Activated CD4-positive, alpha-beta T cell treated with anti-CD3 and anti-CD28 coated beads, Interleukin-2, amount 50 U/mL, for 1 hour (primary cell): ENCODE measurements at places on chromosomes 11 and 22.

DNA sequence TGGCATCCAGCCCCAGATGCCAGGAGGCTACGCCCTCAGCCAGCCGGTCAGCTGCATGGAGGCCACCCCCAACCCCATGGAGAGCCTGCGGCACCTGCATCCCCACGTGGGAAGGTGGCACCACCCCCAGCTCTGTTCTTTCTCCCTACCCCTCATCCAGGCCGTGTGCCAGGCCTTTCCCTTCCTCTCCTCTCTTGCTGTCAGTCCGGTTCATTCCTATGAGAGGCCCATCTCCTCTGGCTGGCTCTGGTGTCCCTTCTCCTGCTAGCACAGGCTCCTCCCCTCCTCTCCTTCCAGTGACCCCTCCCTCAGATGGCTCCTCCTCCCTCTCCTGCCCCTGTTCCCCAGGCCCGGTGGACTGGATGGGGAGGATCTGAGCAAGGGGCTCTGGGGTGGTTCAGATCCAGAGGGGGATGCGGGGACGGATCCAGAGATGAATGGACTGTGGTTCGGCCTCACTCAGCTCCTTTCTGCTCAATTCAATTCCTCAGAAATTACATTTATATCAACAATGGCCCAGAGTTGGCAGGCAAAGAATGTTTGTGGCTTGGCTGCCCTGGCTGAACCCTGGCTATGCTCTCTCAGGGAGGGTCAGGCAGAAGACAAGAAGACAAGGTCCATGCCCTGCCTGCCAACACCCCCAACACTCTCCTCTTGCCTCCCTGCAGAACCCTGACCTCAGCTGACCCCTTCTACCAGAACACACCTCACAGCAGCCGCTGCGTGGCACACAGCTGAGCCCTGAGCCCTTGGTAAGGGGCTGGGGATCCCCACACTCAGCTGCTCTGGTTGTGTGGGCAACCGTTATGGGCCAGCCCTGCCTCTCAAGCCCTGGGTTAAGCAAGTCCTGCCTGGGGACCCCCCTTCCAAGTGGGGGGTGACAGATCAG lies 18.5 kb upstream of the LRRC10B start:
- no peak for DNase-seq

DNA sequence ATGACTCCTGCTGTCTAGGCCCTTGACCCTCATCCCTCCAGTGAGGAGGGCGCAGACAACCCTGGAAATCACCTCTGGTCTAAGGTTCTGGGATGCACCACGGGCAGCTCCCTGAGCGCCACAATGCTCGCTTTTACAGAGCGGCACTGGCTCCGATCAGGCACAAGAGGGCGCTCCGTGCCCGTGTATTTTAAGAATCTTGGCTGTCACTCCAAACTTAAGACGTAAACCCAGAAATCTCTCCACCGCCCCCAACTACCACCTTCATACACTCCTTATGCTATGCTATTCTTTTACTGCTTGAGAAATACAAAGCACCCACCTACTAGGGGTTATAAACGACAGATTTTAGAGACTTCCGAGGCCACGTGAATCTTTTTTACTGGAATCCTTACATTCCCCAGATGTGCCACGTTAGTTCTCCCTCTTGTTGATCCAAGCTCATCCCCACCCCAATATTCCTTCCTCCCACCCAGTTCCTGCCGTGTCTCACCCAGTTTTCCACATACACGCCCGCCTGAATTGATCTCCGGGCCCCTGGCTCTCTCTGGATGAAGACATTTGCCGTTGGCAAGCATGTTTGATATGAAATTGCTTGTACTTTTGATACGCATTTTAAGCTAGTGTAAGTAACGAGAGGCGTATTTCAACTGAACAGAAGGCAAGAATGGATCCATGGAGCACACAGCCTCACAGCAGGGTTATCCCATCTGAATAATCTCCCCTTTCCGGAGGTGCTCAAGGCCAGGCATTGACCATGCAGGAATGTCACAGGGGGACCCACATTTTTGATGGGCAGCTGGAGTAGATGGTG lies 453.5 kb downstream of the OPCML start:
- no peak for DNase-seq

GRCh38 chr22:20156611-20157429 lies 6.0 kb upstream of the CCDC188 start:
- peak; percentile 89 for DNase-seq

- DNase-seq: no peak
Observed at GRCh38 chr11:134339756-134340155, 8.0 kb downstream of the GLB1L2 start.

- DNase-seq: no peak
Observed at GRCh38 chr11:3738723-3739122, 58.6 kb downstream of the NUP98 start.

- no peak for DNase-seq
Observed at GRCh38 chr11:117722082-117722481, 74.9 kb downstream of the DSCAML1 start.

- peak; percentile 49 for DNase-seq
Observed at GRCh38 chr11:2194877-2195755, 23.5 kb upstream of the TH start.

GRCh38 chr22:17634696-17635095 lies 3.9 kb upstream of the BCL2L13 start:
- no peak for DNase-seq

DNA sequence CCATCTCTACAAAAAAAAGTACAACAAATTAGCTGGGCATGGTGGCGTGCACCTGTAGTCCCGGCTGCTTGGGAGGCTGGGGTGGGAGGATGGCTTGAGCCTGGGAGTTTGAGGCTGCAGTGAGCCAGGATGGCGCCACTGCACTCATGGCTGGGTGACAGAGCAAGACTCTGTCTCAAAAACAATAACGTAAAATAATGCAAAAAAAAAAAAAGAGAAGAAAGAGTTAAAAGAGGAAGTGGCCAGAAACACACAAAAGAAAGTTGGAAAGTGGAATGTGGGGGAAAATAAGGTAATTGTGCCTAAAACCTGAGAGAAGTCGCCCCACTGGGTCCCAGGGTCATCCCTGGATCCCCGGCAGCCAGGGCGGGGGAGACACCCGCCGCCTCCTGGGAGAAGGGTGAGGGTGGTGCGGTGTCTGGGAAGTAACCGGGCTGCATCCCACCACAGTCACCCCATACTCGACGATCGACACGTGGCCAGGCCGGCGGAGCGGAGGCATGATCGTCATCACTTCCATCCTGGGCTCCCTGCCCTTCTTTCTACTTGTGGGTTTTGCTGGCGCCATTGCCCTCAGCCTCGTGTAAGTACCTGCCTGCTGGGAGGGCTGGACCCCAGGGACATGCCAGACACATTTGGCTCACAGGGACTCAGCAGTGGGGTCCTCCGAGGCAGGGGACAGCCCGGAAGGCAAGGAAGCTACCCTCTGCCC lies 8.1 kb downstream of the UPK3A start:
- no peak for DNase-seq

DNA sequence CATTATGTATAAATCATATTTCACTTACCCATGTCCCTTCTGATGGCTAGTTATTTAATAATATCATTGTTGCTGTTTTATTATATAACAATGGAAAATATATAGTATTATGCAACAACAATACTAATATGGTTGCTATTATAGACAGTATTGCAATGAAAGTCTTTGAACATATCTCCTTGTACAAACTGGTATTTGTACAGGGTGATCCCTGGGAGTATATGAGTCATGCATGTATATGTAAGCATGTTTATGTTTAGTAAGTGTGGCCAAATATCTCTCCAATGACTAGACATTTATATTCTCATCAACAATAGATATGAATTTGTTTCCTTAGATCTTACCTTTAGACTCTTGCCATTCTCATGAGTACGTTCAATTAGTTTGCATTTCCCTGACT lies 55.9 kb downstream of the KCNC1 start:
- DNase-seq: no peak

GRCh38 chr11:118111019-118111743 lies 24.4 kb upstream of the SMIM35 start:
- no peak for DNase-seq

DNA sequence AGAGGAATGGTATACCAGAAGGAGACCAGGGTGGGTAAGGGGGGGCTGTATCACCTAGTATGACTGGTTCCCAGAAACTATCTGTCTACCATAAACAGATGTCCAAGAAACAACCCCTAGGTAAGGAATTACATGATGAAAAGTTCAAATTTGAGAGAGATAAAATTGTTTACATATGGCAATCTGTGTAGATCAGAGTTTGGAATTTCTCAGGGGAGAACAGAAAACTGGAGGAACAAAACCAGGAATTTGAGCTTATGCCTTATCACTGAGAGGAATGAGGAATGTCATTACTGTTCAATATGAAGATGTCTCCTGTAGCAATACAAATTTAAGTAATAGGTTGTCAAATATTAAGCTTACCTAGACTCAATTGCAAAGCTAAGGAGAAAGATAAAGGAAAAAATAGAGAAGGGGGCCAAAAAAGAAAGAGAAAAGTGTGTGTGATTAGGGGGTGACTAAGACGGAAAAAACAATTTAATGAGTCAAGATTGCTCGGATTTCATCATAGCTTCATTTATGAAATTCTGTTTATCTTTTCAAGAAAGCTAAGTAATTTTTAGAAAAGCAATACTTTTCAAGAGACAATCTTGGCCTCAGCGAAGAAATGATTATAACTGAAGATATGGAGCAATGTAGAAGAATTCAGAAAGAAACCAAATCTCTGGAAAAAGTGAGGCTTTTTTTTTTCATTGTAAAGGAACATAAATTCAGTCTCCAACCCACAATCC lies 117.8 kb downstream of the APOL5 start:
- DNase-seq: no peak

GRCh38 chr22:22021162-22021750 lies 38.7 kb upstream of the TOP3B start:
- no peak for DNase-seq

GRCh38 chr11:125593114-125593820 lies 615 bp downstream of the STT3A start:
- DNase-seq: no peak

DNA sequence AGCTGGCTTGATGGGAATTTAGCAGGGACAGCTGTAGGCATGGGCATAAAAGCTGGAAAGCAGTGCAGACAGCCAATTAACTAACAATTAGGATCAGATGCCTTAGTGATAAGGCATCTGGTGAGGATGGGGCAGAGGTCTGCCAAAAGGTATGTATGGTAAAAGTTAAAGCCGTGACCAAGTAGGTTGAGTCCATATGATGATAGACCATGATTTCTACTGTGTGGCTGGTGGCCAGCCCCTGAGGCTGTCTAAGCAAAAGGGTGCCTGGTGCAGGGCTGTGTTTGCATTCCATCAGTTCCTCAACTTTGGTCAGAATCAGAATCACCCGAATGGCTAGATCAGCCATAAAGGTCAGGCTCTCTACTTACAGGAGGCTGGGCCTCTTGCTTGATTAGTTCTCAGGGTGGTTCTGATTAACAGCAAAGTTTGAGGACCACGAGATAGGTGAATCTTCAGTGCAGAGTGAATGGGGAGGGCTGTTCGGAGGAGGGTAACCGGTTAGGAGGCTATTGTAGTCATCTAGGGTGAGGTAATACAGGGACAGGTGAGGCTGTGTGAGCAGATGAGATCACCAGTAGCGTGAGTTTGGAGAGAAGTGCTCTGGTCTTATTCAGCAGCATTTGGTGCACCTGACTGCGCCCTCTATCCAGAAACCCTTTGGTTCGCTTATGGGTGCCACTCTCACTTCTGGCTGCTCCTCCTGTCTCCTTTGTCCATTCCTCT lies 27.2 kb downstream of the PPFIBP2 start:
- DNase-seq: no peak

- DNase-seq: no peak
Observed at GRCh38 chr11:67558084-67558772, 25.4 kb upstream of the GSTP1 start.

DNA sequence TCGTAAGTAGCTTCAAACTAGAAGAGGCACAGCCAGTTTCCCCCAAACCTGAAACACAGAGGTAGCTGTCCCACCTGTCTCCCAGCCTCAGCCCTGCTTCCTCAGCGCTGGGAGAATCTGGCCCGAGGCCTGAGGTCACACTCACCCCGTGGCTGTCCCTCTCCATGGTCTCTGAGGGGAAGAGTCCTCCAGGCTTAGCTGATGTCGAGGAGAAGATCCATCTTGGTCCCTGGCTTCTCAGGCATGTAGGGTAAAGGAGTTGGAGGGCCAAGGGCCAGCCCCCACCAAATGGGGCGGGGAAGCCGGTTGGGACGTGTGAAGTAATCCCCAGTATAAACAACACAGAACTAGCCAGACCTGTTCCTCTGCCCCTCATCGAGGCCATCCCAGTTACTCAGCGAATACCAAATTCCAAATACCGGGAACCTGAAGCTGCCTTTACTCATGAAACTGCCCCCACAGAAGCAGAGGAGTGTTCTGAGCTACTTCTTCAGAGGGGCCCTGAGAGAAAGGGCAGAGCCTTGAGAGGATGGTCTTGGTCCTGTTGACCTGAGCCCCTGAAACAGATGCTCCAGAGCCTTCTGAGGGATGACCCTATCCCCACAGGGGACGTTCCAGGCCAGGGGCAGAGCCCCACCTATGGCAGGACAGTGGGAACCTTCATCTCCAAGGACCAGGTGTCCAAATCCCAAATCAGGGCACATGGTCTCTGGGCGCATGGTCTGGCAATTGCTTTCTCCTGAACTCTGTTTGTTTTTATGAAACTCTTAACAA lies at the start of gene TMPRSS13:
TMPRSS13 (minus strand) TSS at position 261 of the 774 bp plus-strand sequence; CDS start at position 166, 95 bp downstream.
- DNase-seq: no peak

DNA sequence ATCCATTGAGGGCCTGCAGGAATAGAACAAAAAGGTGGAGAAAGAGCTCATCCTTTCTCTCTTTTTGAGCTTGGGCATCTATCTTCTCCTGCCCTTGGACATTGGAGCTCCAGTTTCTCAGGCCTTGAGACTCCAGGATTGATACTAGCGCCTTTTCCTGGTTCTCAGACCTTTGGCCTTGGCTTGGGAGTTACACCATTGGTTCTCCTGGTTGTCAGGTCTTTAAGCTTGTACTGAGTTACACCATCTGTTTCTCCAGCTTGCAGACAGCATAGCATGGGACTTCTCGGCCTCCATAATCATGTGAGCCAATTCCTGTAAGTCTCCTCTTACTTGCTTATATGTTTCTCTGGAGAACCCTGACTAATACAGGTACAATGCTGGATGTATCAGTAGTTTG lies 72.6 kb downstream of the GRK3 start:
- DNase-seq: no peak

DNA sequence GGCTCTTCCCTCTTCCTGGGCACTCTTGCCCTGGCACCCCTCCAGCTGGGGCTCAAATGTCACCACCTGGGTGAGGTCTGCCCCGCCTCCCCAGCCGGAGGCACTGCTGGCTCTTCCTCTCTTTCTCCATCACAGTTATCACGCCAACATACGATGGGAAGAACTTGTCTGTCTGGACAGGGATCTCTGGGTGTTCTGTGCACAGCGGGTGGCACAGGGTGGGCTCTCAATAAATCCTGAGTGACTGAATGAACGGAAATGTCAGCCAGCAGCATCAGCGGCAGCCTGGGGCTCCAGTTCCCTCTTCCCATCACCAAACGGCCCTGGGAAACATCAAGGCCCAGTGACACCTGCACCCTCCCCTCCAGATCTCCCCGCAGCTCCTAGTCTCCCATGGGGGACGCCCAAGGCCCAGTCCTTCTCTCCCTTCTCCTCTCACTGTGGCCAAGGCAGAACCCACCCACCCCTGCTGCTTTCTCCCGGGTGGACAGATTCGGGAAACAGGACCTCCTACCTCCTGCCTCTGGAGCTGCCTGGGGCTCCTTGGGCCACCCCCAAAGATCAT lies 440 bp upstream of the SLC25A45 start:
- no peak for DNase-seq
